Psoas muscle (tissue), 8 donors: ENCODE measurements at places on chromosomes 11 and 22.

DNA sequence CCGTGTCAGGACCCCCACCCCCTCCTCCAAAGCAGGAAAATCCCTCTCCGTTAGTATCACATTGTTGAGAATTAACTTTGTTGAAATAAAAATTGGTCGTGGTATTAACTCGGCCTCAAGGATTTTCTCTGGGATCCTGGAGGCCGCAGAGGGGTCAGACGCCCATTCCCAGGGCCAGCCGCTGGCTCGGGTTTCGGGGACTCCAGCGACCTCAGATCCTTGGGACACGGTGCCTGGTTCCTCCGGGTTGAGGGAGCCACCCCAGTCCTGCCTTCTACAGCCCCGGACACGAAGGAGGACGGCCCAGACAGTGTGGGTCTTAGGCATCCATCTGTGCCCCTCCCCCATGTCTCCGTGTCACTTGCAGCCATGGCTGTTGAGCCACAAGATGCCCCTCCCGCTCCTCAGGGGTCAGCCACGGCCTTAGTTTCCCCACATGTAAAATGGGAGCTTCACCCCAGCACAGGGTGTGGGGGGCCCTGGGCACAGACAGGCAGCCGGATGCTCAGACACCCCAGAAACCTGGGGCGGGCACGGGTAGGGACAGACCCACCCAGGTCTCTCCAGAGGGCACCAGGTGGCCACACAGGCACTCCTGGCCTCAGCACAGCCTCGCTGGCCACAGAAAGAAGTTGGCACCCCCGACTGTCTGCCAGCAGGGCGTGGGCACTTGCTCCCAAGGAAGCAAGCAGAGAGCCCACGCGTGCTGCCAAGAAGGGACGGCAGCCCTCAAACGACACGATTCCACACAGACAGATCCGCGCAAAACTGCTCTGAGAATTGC, 15.5 kb downstream of the GP1BB start:
- H3K27me3 ChIP-seq: no peaks in the 10 kb centered on the region
- DNase-seq: no peak
- no peaks in the 10 kb centered on the region for H3K4me1 ChIP-seq
- H3K36me3 ChIP-seq: no peaks in the 10 kb centered on the region
- H3K4me3 ChIP-seq: no peak overlapping the region

GRCh38 chr22:35552196-35552842, 11.7 kb downstream of the RASD2 start:
- H3K36me3 ChIP-seq: no peaks in the 10 kb centered on the region
- no peaks in the 10 kb centered on the region for H3K27me3 ChIP-seq
- DNase-seq: no peak
- no peak overlapping the region for H3K27ac ChIP-seq

- H3K36me3 ChIP-seq: no peaks in the 10 kb centered on the region
- H3K4me3 ChIP-seq: no peak overlapping the region
- H3K4me1 ChIP-seq: peaks cover 15% of the 10 kb centered on the region
- H3K27ac ChIP-seq: no peak overlapping the region
- H3K27me3 ChIP-seq: no peaks in the 10 kb centered on the region
These were observed 51.5 kb downstream of the RBFOX2 start for GRCh38 chr22:35977136-35977535.

GRCh38 chr22:37223965-37224551, 11.8 kb upstream of the SSTR3 start:
- H3K27me3 ChIP-seq: peaks cover 8% of the 10 kb centered on the region
- H3K4me3 ChIP-seq: no peak overlapping the region
- no peaks in the 10 kb centered on the region for H3K36me3 ChIP-seq

DNA sequence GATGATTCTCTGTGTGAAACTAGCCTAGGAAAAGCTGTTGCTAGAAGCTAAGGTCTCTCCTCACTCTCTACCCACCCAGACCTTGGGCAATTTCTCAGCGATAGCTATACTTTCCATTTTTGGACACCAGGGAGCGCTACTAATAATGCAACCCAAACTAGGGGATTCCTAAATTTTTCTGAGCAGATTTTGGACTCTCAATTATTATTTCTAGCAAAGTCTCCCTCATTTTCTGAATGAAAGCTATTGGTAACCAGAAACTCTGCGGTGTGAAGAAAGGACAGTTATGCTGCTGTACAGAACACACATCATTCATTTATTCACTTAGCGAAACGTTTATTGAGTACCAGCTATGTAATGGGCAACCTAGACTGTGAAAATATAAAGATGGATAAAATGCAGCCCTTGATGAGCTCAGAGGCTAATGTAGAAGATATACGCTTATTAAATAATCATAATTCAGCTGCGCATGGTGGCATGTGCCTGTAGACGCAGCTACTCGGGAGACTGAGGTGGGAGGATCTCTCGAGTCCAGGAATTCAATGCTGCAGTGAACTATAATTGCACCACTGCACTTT, 6.1 kb upstream of the STIM1 start:
- H3K4me3 ChIP-seq: no peak overlapping the region
- no peak for DNase-seq

- no peaks in the 10 kb centered on the region for H3K36me3 ChIP-seq
- H3K4me1 ChIP-seq: peaks cover 24% of the 10 kb centered on the region
- peak; percentile 71 for DNase-seq
- no peak overlapping the region for H3K4me3 ChIP-seq
- H3K27me3 ChIP-seq: no peaks in the 10 kb centered on the region
- H3K27ac ChIP-seq: peak overlapping the region; percentile 70
These were observed 23.9 kb upstream of the MICAL2 start for GRCh38 chr11:12086271-12087074.

DNA sequence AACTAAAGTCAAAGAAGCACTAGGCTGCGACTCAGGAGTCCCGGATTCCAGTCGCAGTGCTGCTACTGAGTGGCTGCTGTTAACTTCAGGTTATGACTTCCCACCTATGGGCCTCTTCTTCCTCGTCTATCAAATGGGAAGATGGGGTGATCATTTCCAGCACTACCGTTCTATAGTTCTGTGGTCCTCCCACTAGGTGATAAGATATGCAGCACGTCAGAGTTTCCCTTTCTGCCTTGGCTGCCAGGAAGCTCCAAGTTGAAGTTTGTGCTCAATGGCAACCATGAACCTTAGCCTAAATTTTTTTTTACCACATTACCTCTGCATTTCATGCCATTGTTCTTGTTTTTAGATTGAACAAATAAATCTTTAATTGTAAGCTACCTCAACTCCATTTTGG, 38.7 kb downstream of the ALX4 start:
- no peak for DNase-seq
- no peaks in the 10 kb centered on the region for H3K36me3 ChIP-seq
- no peak overlapping the region for H3K27ac ChIP-seq
- H3K4me1 ChIP-seq: no peaks in the 10 kb centered on the region

GRCh38 chr22:25765016-25765367, 23.0 kb downstream of the MYO18B start:
- no peak overlapping the region for H3K4me3 ChIP-seq
- H3K27me3 ChIP-seq: no peaks in the 10 kb centered on the region
- peak overlapping the region; percentile 92 for H3K27ac ChIP-seq
- H3K4me1 ChIP-seq: peaks cover 15% of the 10 kb centered on the region
- peak; percentile 48 for DNase-seq

GRCh38 chr22:43921370-43921769, 2.2 kb upstream of the PNPLA3 start:
- DNase-seq: no peak
- no peak overlapping the region for H3K4me3 ChIP-seq
- peak overlapping the region; percentile 18 for H3K27ac ChIP-seq
- peaks cover 1% of the 10 kb centered on the region for H3K27me3 ChIP-seq
- H3K36me3 ChIP-seq: no peaks in the 10 kb centered on the region

GRCh38 chr11:113855803-113856202, 19.6 kb downstream of the USP28 start:
- H3K36me3 ChIP-seq: peaks cover 34% of the 10 kb centered on the region
- H3K27ac ChIP-seq: peak overlapping the region; percentile 73
- H3K27me3 ChIP-seq: no peaks in the 10 kb centered on the region
- no peak overlapping the region for H3K4me3 ChIP-seq

DNA sequence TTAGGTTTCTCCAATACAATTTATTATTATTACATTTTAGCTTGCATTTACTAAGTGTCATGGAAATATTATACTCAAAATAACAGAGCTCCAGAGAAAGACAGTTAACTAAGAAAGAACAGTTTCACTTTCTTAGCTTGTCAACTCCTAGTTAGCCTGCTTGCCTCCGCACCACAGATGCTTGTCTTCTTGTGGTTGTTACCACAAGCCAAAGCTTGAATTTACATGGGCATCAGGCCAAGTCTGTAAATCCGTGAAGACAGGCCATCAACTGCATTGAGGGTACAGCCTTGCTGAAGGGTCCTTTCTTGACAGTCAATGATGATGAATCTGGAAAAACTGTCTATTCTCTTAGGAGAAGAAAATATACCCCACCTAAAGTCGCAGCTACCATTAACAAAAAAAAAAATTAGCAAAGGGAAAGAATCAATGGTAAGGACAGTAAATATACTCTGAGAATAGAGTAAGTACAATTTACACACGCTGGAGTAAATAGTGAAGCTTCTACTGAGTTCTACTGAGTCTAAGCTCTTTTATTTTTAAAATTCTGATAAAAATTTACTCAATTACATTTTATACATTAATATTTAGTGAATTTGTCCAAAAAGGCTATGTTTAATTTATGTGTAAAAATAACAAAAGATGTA, 15.6 kb upstream of the DENND5A start:
- no peak for DNase-seq
- no peak overlapping the region for H3K27ac ChIP-seq
- no peak overlapping the region for H3K4me3 ChIP-seq

DNA sequence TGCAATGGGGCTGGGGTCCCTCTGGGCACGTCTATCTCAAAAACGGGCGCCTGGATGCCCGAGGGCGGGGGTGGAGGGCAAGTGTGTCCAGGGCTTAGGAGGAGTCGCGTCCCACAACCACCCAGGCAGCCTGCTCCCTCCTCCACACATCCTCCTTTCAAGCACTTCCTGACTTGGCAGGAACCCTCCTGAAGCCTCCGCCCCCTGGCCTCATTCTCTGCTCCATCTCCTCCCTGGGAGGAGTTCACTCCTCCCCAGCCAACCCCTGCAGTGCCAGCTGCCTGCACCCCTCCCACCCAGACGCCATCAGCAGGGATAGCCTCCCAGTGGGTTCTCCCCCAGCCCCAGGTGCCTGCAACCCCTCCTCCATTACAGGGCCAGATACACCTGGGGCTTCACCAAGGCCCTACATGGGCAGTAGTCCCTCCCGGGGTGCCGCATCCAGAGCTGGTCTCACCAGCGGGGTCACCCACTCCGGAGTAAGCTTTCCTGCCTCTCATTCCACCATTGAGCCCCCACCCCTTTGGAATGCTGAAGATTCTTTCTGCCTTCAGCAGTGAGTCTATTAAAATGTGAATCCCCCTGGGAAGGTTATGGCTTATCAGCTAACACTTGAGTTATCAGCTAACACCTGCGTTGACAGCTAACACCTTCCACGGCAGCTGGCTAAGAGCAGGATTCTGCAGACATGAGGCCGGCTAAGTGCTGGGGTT, 24.4 kb downstream of the RTN4R start:
- DNase-seq: no peak
- no peak overlapping the region for H3K4me3 ChIP-seq
- no peak overlapping the region for H3K27ac ChIP-seq
- H3K27me3 ChIP-seq: no peaks in the 10 kb centered on the region
- peaks cover 9% of the 10 kb centered on the region for H3K4me1 ChIP-seq

DNA sequence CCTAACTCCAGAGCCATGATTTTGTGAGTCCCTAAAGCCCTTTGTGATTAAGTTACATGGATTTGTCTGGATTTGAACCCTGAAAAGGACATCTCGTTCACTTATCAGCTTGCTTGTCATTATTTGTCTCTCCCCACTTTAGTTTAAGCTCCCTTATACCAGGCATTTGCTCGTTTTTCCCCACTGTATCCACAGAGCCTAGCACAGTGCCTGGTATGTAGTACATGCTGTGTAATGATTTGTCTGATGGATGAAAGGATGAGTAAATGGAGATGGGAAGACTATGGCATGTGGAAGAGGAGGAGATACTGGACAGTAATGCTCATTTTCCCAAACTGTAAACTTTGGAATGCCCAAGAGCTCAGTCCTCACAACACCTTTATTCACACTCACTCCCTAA, 9.2 kb upstream of the MCHR1 start:
- no peak for DNase-seq
- no peak overlapping the region for H3K4me3 ChIP-seq
- H3K27ac ChIP-seq: no peak overlapping the region
- no peaks in the 10 kb centered on the region for H3K27me3 ChIP-seq

- H3K36me3 ChIP-seq: no peaks in the 10 kb centered on the region
- no peak overlapping the region for H3K27ac ChIP-seq
- no peak for DNase-seq
- no peaks in the 10 kb centered on the region for H3K27me3 ChIP-seq
These were observed 1388.0 kb downstream of the BRD1 start for GRCh38 chr22:48439560-48440135.

GRCh38 chr22:23579870-23580575, at the start of gene IGLL1:
TSS of gene IGLL1 (minus strand) at chr22:23580290. CDS start at chr22:23580190, 100 bp downstream.
- H3K36me3 ChIP-seq: no peaks in the 10 kb centered on the region
- H3K4me3 ChIP-seq: no peak within 1 kb of the TSS
- no peaks in the 10 kb centered on the region for H3K27me3 ChIP-seq

- H3K27me3 ChIP-seq: no peaks in the 10 kb centered on the region
- DNase-seq: peak; percentile 87
- H3K4me3 ChIP-seq: peak overlapping the region; percentile 46
- H3K27ac ChIP-seq: peak overlapping the region; percentile 99
These were observed 8.8 kb upstream of the PDGFB start for GRCh38 chr22:39253435-39254070.

GRCh38 chr22:35894937-35895708, 133.5 kb downstream of the RBFOX2 start:
- H3K36me3 ChIP-seq: no peaks in the 10 kb centered on the region
- peak overlapping the region; percentile 89 for H3K27ac ChIP-seq
- H3K4me1 ChIP-seq: peaks cover 55% of the 10 kb centered on the region
- no peaks in the 10 kb centered on the region for H3K27me3 ChIP-seq

DNA sequence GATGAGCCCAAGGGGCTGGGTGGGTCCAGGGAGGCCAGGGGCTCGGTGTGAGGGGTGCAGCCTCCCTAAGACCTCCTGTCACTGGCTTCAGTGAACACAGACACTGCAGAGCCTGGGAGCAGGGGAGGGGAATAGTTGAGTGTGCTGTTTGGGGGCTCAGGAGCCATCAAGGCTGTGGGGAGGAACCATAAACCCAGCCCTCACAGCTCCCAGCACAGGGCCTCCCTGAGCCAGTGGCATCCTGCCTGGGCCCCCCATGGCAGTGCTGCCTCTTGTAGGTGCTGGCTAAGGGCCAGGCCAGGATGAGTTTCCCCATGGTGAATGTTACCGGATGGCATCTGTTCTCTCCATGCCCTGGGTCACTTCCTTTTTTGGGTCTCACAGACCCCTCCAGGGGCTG, 25.5 kb downstream of the KCNJ5 start:
- H3K27me3 ChIP-seq: no peaks in the 10 kb centered on the region
- no peak overlapping the region for H3K27ac ChIP-seq
- H3K4me3 ChIP-seq: no peak overlapping the region
- no peaks in the 10 kb centered on the region for H3K36me3 ChIP-seq
